ENCODE measurements at places on chromosomes 1 and 21.

DNA sequence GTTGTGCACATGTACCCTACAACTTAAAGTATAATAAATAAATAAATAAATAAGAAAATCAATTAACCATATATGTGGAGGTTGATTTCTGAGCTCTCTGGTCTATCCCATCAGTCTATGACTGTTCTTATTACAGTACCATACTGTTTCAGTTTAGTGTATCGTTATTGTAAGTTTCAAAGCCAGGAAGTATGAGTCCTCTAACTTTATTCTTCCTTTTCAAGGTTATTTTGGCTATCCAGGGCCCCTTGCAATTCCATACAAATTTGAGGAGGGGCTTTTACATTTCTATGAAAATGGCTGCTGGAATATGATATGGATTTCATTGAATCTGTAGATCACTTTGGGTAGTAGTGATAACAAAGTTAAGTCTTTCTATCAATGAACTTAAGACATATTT lies 96.9 kb upstream of the BCL9 start:
- DNase-seq: no peak

DNA sequence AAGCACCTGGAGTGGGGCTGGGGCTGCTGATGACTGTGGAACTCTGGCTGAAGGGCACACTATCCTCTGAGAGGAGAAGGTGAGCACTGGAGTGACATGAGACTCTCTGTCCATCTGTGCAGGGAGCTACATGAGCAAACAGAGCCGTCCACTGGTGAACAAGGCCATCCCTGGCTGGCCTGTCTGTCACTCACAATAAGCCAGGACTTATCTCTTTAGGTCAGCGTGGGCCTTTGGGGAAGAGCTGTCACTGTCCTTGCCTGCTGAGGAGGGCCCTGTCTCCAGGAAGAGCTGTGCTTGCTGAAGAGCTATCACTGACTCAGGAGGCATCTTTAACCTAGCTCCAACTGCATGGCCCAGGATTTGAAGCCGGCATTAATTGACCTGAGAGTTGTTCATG lies 82.1 kb downstream of the FOXD2 start:
- no peak for DNase-seq

DNA sequence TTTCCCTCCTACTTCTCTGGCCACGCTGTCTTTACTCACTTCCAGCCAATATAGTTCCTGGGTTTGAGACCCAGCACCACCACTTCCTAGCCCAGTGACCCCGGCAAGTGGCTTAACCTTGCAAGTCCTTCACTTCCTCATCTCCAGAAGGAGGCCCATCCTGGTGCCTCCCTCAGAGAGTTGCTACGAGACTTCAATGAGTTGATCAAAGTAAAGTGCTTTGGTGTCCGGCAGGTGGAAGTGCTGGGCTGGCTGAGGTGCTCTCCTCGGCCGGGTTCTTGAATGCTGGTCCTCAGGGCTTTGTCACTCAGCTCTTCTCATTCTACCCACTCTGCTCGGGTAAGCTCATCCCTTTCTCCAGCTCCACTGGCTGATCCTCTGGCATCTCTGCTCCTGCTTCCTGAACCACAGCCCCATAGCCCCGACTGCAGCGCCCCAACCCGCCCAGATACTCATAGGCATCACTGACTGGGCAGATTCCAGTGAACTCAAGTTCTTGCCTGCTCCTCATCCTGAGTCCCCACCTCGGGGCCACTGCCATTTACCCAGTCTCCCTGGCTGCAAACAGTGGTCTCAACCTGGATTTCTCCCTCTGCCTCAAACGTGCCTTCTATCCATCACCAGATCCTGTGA lies 75.8 kb upstream of the WNT4 start:
- no peak for DNase-seq

GRCh38 chr1:145985502-145986439 lies 10.6 kb downstream of the TXNIP start:
- DNase-seq: no peak

GRCh38 chr1:83689921-83690868 lies 308.7 kb downstream of the TTLL7 start:
- DNase-seq: no peak

DNA sequence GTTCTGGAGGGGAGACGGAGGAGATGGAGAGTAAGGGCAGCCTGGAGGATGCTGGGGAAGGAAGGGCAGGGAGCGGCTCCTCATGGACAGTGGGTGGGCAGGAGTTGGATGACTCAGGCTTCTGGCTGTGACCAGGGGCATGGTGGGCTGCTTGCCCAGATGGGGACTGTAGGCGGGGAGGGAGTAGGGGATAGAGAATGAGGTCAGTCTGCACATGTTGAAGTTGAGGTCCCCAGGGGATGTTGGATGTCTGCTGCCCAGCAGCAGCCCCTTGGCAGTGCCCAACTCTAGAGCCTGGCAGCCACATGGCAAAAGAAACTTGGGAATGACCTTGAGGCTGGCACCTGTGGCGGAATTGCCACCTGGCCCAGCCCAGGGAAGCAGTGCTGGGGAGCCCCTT lies 6.4 kb downstream of the SELENON start:
- DNase-seq: no peak

DNA sequence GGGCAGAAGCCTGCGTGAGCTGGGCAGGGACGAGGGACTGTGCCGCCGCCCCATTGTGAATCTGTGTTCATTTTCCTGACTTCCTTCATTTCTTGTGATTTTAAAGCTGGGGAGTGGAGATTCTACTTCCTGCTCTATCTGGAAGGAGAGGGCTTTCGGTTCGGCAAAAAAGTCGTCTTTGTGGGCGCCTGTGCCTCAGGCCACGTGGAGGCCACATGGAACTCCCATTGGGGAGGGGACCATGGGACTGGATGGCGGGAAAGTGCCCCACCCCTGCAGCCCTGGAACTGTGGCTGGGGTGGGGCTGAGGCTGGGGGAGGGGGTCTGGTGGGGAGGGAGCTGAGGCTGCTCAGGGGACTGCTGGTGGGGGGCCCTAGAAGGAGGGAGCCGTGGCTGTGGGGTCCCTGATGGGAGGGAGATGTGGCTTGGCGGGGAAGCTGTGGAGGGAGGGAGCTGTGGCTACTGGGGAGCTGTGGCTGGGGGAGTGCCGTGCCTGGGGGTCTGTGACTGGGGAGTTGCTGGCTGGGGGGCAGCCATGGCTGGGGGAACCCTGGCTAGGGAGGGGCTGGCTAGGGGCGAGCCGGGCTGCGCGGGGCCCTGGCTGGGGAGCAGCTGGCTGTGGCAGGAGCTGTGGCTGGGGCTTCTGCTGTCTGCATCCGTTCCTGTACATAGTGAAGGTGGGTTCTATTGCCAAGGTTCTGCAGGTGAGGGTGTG lies 31.5 kb downstream of the COL18A1 start:
- DNase-seq: no peak

DNA sequence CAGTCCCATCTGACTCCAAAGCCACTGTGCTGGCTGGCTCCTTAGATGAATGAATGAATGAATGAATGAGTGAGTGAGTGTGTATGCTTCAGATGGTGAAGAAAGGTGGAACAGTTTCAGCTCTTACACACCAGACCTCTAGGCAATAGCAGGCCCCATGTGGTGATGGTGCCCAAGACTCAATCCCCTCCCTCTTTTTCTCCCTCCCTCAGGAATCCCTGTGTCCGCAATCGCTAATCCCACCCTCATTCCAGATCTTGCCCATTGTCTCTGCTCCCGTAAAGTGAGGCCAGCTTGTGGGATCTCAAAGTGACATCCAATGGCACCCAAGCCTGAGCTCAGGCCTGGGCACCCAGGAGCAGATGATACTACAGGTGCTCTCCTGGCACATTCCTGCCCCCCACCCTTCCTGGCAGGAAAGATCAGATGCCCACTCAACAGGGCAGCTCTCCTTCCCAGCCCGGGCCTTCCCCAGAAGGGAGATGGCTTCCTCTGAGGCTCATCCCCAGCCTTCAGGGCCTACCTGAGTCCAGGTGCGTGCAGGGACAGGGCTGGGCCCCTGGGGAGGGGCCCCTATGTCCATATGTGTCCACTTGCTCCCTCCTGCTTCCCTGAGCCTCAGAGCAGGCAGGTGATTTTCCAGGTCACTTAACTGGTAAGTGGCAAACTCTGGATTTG lies 106.4 kb downstream of the HMGB4 start:
- DNase-seq: no peak

DNA sequence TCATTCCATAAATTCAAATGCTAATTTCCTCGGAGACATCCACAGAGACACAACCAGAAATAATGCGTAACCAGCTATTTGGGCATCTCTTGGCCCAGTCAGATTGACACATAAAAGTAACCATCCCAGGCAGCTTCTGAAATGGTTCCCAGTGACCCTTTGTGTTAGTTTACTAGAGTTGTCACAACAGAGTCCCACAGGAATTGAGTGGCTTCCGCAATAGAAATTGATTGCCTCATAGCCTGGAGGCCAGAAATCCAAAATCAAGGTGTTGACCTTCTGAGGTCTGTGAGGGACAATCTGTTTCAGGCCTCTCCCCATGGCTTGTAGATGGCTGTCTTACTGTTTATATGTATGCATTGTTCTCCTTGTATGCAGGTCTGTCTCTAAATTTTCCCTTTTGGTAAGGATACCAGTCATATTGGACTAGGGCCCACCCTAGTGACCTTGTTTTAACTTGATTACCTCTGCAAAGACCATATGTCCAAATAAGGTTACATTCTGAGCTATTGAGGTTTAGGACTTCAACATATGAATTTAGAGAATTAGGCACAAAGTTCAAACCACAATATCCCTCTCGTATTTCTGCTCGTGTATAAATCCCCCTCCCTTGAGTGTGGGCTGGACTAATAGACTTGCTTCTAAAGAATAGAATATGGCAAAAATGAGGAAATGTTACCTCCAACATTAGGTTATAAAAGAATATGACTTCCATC lies 78.2 kb upstream of the FGGY start:
- no peak for DNase-seq

DNA sequence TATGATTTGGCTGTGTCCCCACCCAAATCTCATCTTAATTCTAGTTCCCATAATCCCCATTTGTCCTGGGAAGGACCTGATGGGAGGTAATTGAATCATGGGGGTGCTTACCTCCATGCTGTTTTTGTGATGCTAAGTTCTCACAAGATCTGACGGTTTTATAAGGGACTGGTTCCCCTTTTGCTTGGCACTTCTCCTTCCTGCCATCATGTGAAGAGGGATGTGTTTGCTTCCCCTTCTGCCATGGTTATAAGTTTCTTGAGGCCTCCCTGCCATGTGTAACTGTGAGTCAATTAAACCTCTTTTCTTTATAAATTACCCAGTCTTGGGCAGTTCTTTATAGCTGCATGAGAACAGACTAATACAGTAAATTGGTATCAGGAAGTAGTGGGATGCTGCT lies 114.1 kb downstream of the ZNF648 start:
- DNase-seq: no peak

DNA sequence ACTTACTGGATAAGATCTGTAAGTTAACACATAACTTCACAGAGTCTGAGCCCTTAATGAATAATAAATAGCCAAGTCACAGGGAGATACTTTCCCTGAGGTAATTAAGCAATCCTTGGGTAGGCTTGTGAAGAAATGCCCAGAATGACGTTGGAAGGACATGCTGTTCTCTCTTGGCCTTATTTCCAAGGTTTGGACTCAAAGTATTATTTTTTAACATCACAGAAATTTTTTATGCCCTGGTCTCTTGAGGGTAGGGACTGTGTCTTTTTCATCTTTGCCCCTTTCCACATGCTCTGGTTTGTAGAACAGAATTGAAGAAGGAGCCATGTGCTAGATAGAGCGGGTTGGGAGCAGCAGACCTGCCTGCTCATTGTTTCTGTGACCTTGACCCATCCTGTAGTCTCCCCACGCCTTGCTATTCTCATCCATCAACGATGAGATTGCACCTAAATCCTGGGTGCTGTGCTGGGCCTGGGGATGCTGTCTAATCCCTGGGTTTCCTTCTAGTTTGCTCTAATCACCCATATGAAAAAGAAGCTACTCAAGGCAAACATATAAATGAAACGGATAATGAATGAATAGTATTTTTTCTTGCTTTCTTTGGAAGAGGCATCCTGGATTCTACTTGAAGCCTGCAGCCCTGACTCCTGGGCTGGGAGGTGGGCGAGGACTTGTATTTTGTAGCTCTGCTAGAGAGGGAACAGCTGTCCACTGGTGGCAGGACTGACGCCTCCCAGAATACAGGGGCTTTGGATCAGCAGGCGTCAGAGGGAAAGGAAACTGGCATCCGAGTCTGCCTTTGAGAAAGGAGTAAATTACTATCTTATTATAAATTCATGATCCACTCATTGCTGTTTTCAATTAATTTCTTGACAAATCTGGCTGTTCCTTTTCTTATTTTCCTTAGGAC lies 17.5 kb upstream of the LAMTOR5 start:
- DNase-seq: no peak

- DNase-seq: no peak
Measured at GRCh38 chr1:168446081-168446480, 97.7 kb downstream of the XCL2 start.

DNA sequence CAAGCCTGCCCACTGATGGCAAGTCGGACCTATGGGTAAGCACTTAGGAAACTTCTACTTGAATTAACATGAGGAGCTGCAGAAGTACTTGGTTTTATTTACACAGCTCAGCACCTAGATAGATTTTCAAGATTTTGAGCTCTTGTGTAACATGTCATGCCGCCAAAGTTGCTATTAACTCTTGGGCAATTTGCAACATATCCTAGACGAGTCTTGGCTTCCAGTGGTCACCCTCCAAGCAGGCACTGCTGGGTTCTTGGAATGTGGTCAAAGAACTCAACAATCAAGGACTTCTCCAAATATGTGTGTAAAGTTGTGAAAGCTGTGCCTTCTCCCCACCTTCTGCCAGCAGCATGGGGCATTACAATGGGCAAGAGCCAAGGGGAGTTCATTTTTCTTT lies 17.8 kb upstream of the GUCA2B start:
- no peak for DNase-seq

DNA sequence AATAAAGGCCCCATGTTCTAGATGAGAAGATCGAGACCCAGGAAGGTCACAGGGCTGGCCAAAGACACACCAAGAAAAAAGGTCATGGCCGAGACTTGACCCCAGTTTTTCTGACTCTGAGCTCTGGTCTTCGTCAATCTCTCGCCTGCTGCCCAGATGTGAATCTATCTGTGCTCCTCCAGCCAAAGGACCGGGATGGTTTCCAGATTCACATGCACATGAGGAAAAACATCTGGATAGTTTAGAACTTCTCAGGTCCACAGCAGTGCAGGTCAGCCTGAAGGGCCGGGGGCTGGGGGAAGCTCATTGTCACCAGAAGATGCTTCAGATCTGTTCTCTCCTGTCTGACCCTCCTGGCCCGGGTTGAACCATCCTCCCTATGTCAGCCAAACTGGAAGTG lies 49.0 kb downstream of the KCNN3 start:
- DNase-seq: no peak

- DNase-seq: no peak
Measured at GRCh38 chr1:1536938-1537546, 3.4 kb downstream of the TMEM240 start.

- no peak for DNase-seq
Measured at GRCh38 chr1:6612641-6613360, 730 bp upstream of the PHF13 start.
